ENCODE measurements at places on chromosomes 12 and 14. TPM values are rescaled to one million over a fixed set of nuclear protein-coding genes. Genes with fewer than 3 reads are reported as not detected.

GRCh38 chr14:103298620-103299019 lies 35.4 kb upstream of the EIF5 start:
- no peak for DNase-seq

AQP2 gene
- not detected for total RNA-seq

DNA sequence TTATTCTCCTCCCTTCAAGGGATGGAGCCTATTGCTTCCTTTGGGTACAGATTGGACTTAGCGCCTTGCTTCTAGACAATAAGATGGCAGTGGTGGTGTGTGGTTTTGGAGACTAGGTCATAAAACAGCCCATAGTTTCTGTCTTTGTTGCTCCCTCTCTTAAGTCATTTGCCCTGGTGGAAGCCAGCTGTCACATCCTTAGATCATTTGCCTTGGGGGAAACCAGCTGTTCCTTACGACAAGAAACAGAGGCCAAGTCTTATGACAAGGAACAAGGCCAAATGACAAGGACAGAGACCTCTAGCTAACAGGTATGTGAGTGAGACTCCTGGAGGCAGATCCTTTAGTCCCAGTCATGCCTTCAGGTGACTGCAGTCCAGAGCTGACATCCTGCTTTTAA lies 9.2 kb upstream of the PALS1 start:
- no peak for DNase-seq

DNA sequence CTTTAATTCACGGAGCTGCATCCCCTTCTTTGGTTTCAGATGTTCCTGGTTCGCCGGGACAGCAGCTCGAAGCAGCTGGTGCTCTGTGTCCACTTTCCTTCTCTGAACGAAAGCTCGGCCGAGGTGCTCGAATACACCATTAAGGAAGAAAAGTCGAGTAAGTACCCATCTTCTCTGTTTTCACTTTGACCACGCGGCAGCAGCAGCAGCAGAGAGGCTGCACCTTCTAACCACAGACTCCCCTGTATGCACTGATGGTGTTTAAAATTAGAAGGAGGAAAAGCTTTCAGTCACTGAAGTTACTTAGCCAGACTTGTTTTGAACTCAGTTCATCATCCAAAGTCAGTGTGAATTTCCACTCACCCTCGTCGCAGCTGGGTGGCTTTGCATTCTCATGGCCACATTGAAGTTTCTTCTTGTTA lies 63.8 kb downstream of the RIN3 start:
- DNase-seq, result no peak
